ENCODE measurements at places on chromosomes 13 and 19. TPM values are rescaled to one million over a fixed set of nuclear protein-coding genes. Genes with fewer than 3 reads are reported as not detected.

- DNase-seq: no peak
These were observed 82.1 kb downstream of the CHST8 start for GRCh38 chr19:33703821-33704220.

GRCh38 chr13:37288057-37288720, 182.7 kb upstream of the CSNK1A1L start:
- DNase-seq: no peak

DNA sequence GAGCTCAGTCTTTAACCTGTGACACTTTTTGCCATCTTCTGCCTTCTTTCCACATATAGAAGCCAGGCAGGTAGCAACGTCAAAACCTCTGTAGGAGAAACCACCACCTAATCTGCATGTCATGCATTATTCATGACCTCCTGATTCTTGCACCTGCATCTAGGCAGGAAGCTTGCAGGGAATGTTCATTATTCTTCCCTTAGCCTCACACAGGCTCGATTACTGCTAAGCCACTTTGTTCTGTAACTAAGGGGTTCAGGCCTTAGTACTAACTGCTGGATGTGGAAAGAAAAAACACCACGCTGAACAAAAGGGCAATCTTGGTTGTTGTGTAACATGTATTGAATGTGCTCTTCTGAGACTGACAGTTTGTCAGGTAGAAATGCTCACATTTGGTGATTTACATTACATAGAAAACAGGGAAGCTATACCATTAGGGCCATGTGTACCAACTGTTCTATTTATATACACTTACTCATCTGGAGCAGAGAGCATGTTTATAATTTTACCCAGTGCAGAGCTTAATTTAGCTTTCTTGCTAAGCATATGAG, 366.9 kb downstream of the KLF12 start:
- no peak for DNase-seq

The IL12RB1 gene
- total RNA-seq: not detected

GRCh38 chr13:19984430-19985218, 26.1 kb downstream of the ZMYM2 start:
- peak; percentile 12 for DNase-seq

- peak; percentile 54 for DNase-seq
These were observed 11.7 kb downstream of the PRR36 start for GRCh38 chr19:7862413-7862951.

Measured in HCT116 (cell line).